ENCODE measurements at places on chromosomes 3 and 15.

DNA sequence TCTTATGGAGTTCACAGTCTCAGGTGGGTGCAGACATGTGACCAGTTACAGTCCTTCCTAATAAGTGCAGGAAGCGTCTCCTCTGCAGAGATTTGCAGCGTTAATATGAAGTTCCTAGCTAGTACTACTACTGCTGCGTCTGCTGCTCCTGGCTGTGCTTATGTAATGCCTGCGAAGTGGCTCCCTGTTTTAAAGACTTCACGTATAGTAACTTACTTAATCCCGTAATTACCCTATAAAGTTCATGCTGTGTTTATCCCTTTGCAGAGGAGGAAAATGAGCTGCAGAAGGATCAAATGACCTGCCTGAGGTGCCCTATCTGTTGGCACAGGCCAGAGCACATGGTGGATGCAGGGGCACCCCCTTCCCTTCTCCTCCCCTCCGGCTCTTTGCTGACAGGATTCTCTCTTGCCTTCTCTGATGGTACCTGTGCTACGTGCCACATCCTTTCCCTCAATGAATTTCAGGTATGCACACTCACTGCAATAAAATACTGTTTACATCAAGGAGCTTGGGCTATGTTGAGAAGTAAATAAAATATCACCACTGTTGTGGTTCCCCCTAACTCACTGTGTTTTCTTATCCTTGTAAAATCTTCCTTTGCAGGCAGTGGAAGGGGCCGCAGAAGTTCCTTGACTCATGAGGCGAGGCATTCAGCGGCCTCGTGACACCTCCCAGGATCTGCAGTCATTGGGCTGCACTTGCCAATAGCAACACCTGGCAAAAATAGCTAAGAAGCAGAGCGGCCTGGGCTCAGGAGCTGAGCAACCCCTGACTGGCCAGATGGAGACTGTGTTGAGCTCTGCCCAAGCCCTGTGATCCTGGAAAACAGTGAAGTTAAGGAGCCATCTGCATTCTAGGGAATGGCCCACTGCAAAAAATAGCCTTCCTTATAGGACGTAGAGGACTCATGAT is 188.9 kb upstream of the ATP10A start:
- peak; percentile 43 for DNase-seq

DNA sequence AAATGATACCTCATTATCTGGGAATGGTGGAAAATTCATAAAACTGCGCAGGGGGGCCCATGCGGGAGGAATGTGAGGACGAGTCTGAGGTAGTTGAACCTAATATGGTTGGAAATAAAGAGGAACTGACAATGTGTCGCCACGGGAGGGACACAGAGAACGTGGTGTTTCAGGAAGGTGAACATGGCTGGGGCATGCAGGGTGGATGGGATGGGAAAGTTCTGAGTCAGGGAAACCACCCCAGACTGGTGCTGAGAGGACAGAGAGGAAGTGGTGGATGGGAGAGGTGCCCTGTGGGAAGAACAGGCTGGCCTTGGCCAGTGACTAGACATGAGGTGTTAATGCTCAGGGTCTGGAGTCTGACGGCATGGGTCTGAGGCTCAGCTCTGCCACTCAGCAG is 137.1 kb upstream of the WNT5A start:
- DNase-seq = no peak

DNA sequence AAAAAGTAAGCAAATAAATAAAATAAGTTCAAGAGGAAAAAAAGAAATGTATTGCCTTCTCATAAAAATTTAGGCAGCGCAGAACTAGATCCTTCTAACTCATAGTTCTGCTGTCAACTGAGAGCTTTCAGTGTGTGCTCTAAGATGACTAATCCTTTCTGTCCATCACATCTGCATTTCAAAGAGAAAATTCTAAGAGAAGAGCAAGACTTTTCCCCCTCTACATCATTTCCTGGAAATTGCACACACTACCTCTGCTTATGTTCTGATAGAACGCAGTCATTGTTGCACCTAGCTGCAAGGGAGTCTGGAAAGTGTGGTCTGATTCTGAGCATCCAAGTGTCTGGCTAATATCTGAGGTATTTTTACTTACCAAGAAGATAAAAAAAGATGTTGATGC is 39.6 kb upstream of the SLCO3A1 start:
- DNase-seq = no peak

- no peak for DNase-seq
Measured at GRCh38 chr15:25426896-25427610, 11.8 kb downstream of the UBE3A start.

DNA sequence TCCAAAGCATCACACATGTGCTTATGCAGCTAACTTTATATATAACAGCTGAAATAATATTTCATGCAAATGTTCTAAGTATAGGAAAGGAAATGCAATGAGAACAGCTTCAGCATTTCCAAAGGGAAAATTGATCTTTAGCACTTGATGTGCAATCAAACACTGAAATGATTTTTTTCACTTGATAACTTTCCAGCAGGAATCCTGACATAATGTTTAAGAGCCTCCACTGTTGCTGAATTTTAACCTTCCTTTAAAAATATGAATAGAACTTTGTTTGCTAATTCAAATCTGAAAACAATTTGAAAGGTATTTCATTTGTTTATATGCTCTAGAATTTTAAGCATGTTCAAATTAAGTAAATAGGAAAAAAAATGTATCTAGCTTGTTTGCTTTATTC is 96.9 kb upstream of the STRIT1 start:
- DNase-seq = no peak

DNA sequence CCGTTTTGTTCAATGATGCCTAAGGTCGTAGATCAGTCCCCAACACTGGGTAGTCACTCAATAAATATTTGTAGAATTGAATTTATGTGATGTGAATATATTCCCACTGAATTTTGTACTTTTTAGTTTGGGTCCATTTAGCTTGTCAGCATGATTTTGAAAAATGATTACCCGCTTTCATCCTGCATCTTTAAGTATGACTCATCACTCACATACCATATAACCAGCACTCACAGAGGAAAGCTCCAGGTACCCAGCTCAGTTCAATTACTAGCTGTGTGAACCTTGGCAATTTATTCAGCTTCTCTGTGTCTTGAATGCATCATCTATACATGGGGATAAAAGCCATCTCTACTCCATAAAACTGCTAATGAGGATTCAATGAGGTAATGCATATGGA is 2.2 kb upstream of the MLF1 start:
- DNase-seq = no peak
